ENCODE measurements at places on chromosomes 12 and 14.

DNA sequence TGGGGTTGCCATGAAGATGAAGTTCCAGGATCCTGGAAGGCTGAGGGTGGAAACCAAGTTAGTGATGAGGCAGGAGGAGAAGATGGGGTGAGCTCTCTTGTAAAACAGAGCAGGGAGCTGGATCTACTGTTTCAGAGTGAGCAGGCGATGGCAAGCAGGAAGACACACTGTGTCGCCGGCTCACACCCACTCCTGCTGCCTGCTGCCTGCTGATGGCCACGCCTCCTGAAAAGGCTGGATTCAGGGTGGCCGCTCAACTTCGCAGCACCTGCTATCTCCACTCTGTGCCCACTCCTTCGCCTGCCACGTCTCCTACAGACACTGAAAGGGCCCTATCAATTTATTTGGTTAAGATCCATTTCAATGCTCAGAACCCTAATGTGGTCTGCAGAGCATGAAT lies 96.1 kb downstream of the RBM19 start:
- DNase-seq: no peak

DNA sequence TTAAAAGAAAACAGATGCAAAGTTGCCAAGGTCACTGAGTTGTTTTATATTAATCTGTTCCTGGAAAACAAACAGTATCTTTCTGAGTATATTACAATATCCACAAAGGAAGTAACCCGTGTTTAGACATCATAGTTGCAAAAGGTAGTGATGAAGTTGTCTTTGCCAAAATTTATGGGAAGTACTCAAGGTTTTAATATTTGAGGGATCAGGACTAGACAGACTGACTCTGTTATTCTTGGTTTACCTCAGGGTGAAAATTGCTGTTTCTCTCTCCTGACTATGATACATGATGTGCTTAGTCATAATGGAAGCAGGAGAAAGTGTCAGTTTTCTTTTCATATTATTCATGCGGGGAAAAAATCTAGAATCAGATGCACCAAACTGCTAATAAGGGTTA lies 28.3 kb downstream of the TMEM233 start:
- no peak for DNase-seq

DNA sequence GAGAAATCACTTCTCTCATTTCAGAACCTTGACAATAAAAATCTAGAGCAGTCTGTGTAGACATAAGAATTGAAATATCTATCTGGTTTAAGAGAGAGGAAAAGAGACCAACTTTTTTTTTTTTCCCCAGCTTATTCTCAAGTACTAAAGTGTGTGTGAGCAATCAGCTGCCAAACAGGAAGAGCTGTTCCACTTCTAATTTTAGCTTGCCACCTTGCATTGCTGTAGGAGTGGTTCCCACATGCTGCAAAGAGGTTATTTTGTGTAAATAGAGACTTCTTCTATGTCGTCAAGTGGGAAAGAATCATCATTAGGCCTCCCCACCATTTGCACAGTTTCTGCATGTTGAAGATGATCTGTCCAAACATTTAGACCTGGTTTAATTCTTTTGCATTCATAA lies 142.6 kb downstream of the NPAS3 start:
- no peak for DNase-seq

DNA sequence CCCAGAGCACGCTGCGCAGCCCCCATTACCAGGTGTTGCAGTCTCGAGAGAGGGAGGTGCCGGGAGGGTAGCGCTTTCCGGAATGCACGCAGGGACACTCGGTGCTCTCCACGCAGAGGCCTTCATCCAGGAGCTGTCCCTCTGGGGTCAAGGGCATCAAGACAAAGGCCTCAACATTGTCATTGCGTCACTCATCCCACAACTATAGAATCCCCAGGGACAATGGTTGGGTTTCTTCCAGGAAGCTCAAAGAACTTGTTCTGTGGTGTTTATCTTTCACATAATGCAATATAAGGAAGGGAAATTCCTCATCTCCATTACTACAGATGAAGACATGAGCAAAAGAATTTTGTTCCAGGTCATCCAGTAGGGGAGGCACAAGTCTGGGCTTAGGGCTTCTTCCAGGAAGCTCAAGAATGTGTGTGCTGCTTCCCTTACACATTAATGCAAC lies 52.1 kb downstream of the VWF start:
- no peak for DNase-seq

DNA sequence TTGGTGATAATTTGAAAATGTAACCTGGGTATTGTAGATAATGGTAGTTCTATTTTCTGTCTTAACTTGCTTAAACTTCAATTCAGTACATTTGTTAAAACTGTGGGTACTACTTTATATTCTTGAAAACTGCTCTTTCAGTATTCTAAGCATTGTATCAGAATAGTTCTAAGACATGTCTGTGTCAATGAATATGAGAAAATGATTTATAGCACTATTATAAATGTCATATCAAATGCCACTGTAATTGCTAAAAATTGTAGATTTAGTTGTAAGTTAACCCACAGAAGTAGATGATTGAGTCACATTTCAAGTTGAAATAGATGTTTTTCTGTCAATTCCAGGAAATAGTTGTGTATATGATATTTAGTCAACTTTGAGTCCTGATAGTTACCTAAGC lies 2.4 kb downstream of the NAA30 start:
- no peak for DNase-seq

GRCh38 chr14:76917158-76917596 lies 91.0 kb downstream of the LRRC74A start:
- DNase-seq: no peak

GRCh38 chr14:81235096-81235495 lies 14.3 kb upstream of the GTF2A1 start:
- DNase-seq: no peak

DNA sequence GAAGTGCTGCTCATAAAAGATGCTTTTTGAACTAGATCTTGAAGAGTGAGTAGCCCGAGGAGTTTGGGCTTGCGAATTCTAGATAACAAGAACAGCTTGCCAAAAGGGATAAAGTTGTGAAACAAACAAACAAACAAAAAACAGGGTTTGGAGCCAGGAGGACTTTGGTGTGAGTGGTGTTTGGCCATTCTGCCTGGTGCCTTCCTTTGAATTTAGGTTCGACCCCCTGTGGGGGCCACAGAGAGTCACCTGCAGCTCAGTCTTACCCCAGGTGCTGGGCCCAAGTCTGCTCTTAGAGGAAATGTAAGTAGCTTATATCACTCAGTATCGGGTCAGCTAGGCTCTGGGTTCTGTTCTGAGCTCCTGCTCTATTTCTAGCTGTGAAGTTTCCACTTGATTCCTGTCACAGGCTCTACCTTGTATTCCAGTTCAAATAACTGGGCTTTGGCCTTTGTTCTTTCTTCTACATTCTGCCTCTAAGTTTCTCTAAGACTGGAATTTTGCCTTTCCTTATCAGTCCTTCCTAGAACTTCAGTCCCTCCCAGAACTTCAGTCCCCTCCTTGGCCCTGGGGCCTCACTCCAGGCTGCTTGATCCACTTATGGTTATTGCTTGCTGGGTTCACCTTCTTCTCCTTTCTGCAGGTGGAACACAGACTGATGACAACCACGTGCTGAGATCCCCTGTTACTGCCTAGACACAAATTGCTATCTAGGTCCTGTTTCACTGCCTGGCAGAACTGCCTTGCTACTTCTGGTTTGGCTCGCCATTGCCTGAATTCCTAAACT lies 20.5 kb upstream of the DUSP6 start:
- no peak for DNase-seq

DNA sequence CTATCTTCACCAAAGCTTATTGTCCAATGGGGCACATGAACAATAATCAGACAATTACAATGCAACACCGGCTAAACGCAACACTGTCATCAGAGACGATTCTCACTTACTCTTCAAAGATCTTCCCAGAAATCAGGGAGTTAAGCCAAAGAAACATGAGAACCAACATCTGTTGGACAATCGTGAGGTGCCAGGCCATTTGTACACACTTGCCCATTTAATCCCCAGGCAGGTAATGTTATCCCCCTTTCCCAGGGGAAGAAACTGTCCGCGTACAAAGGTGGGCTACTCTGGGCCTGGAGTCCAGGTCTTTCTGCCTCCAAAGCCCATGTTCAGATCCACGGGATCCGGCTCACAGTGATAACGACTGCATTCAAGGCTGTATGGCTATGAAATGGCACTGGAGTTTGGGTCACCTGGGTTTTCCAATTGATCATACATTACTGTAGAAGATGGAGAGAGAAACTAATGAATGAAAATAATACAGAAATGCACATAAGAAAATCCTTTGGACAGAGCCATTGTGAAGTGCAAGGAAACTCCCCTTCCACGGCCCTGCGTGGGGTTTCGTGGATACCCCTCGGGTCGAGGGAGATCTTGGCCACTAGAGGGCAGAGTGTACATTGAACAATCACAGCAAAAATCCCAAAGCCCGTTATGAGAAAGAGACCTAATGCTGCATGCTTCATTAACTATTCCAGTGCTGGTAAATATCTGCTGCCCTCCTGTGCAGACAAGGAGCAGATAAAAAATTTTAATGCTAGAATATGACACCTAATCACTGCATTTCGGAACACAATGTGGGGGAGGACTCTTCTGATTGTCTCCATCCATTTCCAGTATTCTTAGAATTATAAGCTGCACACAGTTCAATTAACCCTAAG lies 111.4 kb downstream of the EGLN3 start:
- DNase-seq: peak; percentile 42

DNA sequence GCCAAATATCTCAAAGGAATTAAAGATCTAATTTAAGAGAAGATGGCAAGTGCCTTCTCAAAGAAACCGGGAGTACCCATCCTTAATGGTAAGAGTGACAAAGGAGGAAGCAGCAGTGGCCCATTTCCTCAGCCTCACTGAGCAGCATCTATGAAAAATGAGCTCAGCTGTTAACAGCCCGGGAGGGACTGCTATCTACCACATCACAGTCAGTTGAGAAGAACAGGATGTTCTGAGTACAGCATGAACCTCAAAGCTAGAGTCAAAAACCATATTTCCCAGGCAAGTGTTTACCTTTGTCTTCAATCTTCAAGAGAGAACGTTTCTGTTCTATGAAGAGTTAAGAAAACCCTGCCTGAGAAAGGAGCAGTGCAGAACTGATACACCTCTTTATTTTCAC lies 115.0 kb downstream of the BTG1 start:
- DNase-seq: peak; percentile 79

DNA sequence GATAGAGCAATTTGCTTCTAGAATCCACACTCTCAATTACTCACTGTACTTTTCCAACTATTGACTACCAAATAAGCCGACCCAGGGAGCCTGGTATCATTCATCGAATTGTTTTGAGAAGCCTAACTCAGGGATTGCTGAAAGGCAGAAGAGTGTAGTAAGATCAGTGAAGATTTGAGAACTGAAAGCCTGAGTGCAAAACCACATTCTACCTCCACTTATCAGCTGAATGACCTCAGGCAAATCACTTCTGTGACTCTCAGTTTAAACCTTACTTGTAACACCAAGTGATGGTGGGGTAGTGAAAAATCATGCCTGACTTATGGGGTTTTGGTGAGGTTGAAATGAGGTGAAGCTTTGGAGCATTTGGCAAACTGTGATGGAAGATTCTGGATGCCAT lies 126.1 kb upstream of the MAX start:
- DNase-seq: no peak

GRCh38 chr12:24496755-24497154 lies 452.1 kb downstream of the BCAT1 start:
- no peak for DNase-seq

GRCh38 chr12:75447691-75448393 lies 32.7 kb upstream of the GLIPR1 start:
- no peak for DNase-seq

DNA sequence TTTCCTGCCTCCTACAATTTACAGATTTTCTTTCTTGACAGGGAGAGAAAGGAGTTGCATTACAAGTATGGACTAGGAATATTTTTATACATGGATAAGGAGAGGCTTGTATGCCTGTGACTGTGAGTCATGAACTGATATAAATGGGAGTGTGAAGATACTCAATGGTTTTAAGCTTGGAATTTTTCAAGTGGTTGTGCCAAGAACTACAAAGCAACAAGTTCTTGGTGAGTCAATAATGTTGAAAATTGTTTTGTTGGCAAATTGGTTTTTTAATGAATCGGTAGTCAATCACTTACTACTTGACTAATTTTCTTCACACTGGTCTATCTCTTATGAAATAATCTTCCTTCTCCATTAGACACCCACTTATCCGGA lies 58.9 kb upstream of the HMGA2 start:
- no peak for DNase-seq

DNA sequence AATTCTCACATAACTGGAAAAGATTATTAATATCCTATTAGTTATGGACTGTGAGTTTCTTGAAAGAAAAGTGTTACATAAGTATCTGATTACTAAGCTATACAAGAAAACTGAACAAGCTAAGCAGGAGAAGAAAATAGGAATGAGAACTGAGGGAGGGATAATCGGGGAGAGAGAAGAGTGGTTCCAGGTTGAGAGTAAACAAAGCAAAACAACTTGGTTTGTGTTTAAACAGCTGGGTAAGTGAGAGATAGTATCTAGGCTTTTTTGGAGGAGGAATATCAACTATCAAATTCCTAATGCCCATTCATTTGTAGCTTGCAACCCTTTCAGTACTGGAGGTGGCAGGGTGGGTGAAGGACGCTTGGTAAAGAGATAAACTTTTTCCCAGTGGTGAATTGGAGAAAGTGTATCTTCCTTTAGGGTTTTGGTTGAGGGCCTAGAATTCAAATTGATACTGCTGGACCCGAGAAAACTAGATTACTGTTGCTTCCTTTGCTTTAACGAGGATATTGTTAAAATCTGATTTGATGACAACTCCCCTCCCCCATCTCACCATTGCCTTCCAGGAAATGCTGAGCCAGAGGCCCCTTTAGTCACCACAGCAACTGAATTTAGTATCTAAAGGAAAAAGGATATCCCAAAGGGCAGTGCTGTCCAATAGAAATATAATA lies 2.0 kb upstream of the SLC2A3 start:
- DNase-seq: no peak

DNA sequence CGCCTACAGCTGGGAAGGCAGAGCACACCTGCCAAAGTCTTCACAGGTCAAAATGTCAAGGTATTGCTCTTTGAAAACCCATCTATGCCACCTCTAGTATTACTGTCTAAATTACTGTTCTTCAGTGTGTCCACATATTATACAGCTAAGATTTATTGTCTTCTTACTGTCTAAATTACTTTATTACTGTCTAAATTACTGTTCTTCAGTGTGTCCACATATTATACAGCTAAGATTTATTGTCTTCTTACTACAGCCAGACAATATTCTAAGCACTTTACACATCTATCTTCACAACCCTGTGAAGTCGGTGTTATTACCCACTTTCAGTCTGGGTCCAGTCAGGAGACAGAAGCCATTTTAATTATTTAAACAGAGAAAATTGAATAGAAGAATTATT lies 173.9 kb downstream of the MYRFL start:
- DNase-seq: no peak
